HT-29 (cell line): ENCODE measurements at places on chromosomes 6 and 20. TPM values are rescaled to one million over a fixed set of nuclear protein-coding genes. Genes with fewer than 3 reads are reported as not detected.

DNA sequence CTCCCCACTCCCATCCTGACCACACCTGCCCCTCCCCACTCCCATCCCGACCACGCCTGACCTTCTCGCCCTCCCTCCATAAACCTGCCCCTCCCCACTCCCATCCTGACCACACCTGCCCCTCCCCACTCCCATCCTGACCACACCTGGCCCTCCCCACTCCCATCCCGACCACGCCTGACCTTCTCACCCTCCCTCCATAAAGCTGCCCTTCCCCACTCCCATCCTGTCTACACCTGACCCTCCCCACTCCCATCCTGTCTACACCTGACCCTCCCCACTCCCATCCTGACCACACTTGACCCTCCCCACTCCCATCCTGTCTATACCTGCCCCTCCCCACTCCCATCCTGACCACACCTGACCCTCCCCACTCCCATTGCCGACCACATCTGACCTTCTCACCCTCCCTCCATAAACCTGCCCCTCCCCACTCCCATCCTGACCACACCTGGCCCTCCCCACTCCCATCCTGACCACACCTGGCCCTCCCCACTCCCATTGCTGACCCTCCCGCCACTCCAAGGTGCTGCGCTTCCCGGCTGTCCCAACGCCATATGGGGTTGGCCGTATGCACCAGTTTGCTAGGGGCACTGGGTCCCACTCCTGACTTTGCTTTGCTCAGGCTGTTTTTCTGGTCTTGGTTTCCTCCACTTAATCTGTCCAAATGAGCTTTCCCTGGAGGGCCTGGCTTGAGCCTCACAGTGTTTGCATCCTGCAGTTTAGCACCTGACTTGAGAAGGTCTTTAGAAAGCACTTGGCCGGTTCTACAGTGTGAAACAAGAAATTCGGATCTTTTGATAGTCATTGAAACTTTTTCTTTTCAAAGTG is 2.9 kb downstream of the KIF25 start:
- DNase-seq: no peak

GRCh38 chr20:9974324-9974723 is 60.5 kb upstream of the ANKEF1 start:
- DNase-seq: no peak

- DNase-seq: no peak
Measured at GRCh38 chr6:143405373-143406154, 44.9 kb downstream of the ADAT2 start.

TGM3 gene
- not detected in 2 replicates for total RNA-seq

NPEPL1 gene
- 21.3 and 21.6 TPM in 2 replicates for total RNA-seq

DNA sequence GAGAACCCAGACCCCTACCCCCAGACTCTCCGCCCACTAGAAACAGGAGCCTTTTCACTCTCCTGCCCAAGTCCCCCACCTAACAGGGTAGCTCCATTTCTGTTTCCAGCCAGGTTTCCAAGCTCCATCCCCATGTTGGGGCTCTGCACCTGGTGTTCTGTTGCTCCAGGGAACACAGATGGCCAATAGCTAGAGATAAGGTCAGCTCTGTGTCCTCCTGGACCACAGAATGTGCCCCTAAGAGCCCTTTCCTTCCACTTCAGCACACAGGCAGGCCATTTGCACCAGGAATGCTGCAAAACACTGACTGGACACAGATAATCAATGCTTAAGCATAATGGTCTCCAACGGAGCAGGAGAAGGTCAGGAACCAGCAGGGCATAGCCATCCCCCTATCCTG is 159.4 kb downstream of the QRSL1 start:
- DNase-seq: no peak

- DNase-seq: no peak
Measured at GRCh38 chr6:158018851-158019361, 37.2 kb downstream of the SYNJ2 start.

DNA sequence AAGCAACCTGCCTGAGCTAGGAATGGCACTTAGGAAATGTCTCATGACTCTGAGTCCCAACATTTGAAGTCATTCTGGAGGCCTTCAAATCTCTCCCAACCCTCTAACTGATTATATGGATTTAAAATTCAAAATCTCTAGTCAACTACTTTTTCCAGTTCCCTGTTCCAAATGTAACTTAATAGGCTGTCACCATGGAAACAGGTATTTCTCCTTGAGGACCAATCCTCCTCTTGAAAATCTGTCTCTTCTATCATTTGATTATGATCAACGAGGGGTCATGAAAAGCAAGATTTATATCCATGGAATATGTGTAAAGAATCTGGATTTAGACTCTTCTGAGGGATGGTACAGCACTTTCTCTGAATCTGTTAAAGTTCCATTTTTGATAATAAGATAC is 127.3 kb upstream of the DTNBP1 start:
- DNase-seq: no peak

DNA sequence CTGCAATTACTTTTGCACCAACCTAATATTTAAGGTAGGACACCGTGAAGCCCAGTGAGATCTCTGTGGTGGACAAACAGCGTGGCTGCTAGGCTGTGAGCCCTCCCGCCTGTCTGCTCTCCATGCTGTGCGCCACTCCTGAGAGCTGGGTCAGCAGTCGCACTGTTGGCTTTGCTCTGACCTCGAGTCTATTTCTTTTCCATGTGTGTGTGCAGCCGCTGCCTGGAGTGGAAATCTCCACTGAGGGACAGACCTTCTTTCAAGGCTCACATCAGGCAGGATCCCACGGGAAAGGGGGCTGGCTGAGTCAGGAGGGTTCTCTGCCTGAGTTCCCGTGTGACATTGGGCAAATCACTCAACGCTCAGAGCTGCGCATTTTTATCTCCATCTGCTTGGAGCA is 27.1 kb downstream of the RIPOR3 start:
- DNase-seq: no peak

- DNase-seq: no peak
Measured at GRCh38 chr6:35960187-35960586, 39.3 kb upstream of the SRPK1 start.
